ENCODE measurements at places on chromosomes 11 and 22.

- no peak for DNase-seq
Observed at GRCh38 chr22:38162881-38163843, 18.5 kb downstream of the PLA2G6 start.

GRCh38 chr11:44634401-44635281 lies 69.2 kb downstream of the CD82 start:
- DNase-seq, result peak; percentile 31

- DNase-seq, result no peak
Observed at GRCh38 chr11:22193348-22194051, 615 bp downstream of the ANO5 start.

- DNase-seq, result no peak
Observed at GRCh38 chr11:102729849-102730815, 5.4 kb upstream of the MMP8 start.

DNA sequence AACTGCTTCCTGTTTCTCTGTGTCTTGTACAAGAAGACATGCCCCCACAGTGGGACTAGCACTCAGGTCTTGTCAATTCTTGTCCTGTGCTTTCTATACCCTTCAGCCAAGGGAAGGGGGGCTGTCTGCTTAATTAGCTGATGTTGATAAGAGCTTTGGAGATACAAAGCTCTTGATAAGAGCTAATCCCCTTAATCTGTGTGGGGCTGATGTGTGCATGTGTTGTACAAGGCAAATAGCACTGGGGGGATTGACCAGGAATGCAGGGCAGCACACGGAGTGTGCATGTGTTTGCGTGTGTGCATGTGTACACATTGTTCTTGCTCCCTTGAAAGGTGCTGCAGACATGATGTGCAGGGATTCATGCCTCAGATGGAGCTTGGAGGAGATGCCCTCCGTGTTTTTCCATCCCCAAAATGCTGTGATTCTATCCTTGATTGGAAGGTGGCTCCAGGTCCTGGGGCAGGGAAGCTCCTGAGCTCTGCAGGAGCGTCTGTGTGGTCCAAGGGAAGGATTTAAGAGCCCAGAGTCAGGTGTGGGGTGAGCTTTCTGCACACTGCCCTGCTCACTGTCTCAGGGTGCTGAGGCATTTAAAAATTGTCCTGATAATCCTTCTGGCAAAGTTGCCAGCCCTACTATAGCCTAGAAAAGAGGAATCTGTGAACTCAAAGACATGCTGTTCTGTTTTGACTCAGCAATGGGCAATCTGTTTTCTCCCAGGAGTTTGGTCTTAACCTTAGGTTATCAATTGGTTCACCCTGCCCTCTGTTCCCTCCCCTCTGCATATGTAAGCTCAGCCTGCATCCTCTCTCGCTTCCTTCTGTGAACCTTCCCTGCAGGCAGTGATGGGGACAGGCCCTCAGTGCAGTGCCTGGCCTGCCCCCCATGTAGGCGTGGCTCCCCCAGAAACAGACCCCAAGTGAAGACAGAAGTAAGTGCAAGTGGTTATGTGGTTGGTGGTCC lies 102.0 kb downstream of the GRIK4 start:
- DNase-seq, result no peak

Data from stimulated activated CD8-positive, alpha-beta memory T cell treated with anti-CD3 and anti-CD28 coated beads, Interleukin-2, amount 100 ng/mL, for 48 hours (primary cell).